NCI-H2171 treated with DMSO at 0.1 percent for 48 hours (cell line): ENCODE measurements at places on chromosomes 7 and 10.

DNA sequence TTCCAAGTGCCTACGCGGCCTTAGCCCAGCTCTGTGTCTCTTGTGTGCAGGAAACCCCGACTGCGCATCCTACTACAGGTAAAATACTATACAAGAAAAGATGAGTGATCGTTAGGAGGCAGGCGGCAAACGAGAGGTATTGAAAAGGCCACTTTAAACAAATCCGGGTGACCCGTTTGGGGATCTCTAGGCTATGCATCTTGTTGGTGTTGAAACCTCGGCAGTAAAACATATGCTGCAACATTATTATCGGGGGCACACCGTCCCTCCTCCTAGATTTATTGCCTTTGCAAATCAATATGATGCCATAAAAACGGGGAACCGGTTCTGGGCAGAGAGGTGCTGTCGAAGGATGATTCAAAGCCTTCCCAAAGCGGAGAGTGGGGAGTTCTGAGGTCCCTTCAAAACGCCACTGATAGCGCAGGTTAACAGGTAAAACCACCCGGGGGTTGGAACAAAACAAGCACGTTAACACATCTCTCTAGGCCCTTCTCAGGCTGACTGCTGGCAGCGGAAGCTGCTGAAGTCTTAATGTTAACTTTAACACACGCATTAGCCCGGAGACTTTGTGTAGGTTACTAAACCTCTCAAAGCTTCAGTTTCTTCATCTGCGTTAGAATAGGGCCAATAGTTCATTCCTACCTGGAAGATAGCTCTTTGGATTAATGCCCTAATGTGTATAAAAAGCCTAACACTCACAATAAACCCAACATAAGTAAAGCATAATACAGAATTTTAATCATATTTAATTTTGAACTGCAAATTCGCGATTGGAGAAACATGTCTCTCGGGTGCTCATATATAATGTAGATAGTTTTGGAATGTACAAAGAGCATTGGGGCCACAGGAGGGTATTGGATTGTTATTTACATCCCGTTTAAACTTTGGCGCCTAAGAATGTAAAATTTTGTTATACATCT lies 2.6 kb upstream of the TBX20 start:
- DNase-seq: no peak

DNA sequence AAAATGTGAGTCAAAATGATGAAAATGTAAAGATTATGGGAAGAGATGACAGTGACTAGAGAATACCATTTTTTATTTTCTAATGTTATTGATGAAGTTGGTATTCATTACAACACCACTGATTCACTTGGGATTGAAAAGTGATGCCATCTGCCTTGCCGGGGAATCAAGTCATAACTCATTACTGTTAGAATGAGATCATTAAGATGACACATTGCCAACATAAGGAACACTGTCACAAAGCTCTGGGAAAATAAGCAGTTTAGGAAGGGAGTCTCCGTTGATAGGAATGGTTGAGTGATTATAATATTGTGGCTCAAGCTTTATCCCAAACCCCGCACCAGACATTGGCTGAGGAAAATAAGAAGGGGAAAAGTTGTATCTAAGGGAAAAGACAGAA lies 121.5 kb upstream of the PLPP4 start:
- peak; percentile 37 for DNase-seq

- no peak for DNase-seq
Observed at GRCh38 chr7:33880787-33881186, 24.6 kb upstream of the BMPER start.

DNA sequence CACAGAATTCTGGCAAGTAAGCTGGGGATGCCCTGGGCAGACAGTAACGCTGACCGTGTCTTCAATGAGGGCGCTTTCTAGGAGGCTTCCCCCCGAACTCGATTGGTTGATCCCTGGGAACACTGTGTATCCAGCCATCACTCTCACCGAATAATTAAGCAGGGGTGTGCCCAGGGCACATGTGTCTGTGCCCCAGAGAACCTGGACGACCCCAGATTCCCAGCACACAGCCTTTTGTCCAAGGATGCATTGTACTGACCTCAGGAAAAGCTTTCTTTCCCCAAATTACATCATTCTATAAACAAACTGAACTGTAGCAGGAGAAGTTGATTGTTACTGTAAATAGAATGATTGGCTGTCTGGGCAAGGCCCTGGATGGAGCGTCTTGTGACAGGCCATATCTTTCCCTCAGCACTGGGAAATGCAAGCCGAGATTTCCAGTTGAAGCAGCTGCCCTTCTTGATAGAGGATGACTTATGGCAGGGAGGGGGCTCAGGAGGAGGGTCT lies 6.6 kb upstream of the DEPP1 start:
- no peak for DNase-seq

GRCh38 chr10:87678302-87678701 lies 18.6 kb downstream of the PAPSS2 start:
- no peak for DNase-seq
